Frontal cortex (tissue), 4 donors: ENCODE measurements at places on chromosomes 12 and 14.

DNA sequence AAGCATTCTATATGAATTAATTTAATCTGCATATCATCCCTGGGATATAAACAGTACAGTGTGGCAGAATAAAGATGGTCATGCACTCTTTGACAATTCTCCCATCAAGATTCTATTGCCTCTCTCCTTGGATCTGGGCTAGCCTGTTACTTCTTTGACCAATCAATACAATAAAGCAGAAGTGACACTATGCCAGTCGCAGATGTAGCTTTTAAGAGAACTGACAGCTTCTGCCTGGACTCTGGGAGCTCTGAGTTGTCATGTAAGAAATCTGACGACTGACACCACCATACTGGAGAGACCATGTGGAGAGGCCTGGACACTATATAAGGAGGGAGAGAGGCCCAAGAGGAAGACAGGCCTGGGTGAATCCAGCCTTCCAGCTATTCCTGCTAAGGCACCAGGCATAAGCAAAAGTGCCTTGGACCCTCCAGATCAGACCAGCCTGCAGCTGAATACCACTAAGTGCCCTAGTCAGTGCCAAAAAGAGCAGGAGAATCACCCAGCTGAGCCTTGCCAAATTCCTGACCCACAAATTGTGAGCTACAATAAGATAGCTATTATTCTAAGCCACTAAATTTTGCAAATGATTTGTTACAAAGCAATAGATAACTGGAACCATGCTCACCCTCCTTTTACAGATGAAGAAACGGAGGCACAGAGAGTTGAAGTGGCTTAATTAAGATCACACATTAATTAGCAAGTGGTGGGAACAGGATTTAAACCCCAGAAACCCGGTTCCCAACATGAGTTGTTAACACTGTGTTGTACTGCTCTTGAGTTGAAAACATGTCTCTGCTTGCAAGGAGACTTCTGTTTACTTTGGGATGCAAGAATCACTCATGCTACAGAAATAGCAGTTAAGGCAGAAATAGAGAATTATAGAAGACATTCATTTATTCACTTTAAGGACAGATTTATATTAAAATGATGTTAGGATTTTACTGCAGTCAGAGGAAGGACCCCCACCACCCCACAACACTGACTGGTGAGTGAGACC, 84.6 kb downstream of the RIN3 start:
- no peak for DNase-seq

- no peak for DNase-seq
These were observed 86.3 kb downstream of the PLCZ1 start for GRCh38 chr12:18651525-18651924.

DNA sequence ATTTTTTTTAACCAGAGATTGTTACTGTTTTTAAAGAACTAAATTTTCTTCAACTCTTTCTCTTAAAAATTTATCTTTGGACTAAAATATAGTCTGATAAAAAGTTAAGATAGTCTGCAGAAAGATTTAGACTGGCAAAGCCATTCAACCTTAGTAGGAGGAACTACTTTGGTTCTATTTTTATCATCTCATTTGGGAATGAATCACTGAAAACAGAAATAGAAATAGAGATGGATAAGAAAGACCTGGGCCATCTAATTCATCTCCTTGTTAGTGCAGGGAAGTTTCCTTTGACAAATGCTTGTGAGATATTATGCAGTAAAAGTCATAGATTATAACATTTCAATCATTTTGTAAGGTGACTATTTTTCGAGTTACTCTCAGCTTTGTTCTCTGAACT, 263.2 kb upstream of the NPAS3 start:
- no peak for DNase-seq

DNA sequence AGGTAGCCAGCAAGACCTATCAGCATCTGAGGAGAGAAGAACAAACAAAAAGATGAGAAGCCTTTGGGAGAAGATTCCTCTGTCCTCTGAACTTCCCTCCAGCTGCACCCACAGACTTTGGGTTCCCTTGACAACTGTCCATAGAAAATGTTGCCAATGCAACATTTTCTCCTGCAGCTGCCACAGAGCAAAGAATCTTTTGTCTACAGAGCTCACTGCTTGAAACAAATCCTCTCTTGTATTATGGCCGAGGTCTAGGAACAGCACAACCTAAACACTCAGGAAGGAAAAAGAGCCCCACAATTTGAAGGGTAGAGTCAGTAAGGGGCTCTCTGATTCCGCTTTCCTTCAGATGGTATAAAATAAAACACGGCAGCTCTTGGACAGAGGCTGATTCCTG, 14.3 kb downstream of the POMT2 start:
- DNase-seq = no peak

DNA sequence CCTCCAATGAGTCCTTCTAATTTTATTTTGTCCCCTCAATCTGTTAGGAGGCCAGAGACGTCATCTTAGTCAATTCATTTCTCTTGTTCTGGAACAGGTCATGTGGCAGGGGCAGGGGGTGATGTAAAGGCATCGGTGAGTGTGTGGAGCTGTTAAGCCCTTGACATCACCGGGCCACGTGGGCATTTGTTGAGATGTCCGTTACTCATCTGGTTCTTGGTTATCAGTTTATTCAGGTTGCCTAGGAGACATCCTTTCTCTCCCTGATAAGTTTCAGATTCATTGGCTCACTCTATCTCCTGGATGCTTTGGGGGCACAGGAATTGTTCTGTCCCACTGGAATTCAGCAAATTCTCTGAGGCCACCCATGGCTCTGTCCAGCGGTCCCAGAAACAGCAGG, 33.6 kb upstream of the SEL1L start:
- DNase-seq = no peak

DNA sequence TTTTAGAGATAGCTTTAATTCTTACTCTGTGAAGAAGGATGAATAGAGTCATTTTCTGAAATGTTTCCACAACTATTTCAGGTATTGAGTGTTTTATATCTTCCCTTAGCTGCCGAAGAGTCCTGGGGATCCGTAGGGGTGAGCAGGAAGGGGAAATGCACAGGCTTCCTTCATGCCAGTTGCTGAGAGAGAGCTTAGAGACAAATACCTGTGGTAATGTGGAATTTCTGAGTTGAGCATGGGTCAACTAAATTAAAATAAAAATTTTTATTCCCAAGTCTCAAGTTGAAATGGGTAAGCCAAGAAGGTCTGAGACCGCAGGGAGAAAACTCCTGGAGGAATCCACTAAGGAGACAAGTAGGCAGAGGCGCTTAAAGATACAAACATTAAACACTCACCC, 185.7 kb downstream of the DAD1 start:
- DNase-seq = no peak

DNA sequence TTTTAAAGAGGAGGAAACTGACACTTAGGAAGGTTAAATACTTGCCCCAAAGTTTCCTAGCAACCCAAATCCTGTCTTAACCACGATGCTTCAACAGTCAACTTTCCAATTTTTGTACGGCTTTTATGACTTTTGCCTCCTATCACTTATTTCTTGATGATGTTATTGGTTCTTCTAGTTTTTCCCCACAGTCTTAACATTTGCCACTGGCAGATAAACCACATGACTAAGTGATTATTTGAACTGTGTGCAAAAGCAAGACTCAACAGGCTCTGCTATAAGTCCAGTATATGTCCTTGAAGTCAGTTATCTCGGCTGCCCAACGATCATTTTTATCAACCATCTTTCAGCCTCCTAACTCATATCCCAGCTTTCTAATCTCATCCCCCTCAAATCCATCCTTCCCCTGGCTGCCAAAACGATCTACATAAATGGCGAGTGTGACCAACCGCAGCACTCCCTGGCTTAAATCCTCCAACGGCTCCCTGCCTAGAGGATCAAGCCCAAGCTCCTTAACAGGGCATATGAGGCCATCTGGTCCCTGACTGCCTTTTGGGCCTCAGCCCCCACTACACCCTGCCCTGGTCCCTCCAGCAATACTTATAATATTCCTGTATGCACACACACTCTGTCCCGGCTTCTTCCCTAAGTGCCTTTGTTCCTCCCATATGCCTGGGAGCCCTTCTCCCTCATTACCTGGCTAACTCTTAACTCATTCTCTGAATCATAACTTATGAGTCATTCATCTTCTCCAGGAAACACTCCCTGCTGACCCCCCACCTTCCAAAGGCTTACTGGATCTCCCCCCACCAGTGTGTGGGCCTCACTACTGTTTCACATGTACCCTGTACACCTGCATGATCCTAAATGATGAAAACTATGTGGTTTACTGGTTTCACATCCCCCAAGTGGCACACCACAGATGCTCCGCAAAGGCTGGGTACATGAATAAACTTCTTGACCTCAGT, 8.8 kb downstream of the VPS37B start:
- no peak for DNase-seq

GRCh38 chr14:34837801-34838322, 37.3 kb downstream of the BAZ1A start:
- DNase-seq = no peak

- no peak for DNase-seq
These were observed 4.7 kb downstream of the TMBIM4 start for GRCh38 chr12:66165141-66165540.

- DNase-seq = no peak
These were observed 166.0 kb upstream of the NOS1 start for GRCh38 chr12:117527479-117527855.

DNA sequence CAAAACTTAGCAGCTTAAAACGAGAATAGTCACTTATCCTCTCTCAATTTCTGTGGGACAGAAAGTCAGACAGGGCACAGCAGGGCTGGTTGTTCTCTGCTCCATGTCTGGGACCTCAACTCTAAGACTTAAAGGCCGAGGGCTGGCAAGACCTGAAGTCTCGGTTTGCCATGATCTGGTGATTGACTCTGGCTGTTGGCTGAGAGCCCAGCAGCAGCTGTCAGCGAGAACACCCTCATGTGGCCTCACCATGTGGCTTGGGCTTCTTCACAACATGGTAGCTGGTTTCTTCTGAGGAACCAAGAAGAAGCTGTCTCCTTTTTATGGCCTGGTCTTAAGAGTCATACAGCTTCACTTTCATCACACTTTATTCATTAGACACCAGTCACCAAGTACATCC, 1.7 kb upstream of the VASH1 start:
- no peak for DNase-seq

DNA sequence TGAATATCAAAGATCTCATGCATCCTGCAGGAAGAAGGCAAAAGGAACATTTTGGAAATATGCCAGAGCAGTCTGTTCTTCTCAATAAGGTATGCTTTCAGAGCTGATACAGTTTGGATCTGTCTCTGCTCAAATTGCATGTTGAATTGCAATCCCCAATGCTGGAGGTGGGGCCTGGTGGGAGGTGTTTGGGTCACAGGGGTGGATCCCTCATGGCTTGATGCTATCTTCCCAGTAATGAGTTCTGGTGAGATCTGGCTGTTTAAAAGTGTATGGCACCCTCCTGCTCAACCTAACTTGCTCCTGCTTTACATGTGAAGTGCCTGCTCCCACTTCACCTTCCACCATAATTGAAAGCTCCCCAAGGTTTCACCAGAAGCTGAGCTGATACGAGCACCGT, 76.6 kb downstream of the RIN3 start:
- DNase-seq = no peak

DNA sequence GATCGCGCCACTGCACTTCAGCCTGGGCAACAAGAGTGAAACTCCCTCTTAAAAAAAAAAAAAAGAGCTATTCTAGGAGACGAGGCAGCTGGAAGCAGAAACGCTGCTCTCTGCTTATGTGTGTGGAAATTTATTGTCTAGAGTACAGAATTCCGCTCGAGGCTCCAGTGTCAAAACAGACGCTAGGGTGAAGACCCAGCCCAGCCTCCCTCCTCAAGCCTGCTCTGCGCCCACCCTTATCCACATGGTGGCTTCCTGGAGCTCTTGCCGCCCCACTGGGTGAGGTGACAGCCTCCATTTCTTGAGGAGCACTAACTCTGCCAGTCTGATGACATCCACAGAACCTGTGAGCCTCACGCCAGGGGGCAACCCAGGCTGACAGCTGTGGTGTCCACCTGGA, 49.5 kb upstream of the DLK1 start:
- DNase-seq = no peak

GRCh38 chr14:64680013-64680713, 24.1 kb upstream of the PLEKHG3 start:
- DNase-seq = no peak

DNA sequence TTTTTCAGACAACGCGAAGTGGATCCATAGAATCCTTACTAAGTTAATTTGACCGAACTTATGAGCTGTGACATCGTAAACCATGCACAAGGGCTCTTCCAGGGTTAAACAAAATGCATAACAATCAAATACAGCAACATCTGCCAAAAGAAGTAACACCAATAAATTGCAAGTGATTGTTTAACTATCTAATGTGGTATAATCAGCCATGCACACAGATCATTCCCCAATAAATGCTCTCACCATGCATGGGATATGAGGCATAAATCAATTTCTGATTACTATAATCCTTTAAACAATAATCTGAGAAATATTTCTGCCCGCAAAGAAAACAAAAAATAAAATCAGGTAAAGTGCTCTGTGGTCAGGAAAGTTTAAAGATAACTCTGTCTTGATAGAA, 7.7 kb upstream of the PLEKHG7 start:
- DNase-seq = no peak

GRCh38 chr12:54561164-54561563, 11.8 kb downstream of the PDE1B start:
- DNase-seq = no peak

DNA sequence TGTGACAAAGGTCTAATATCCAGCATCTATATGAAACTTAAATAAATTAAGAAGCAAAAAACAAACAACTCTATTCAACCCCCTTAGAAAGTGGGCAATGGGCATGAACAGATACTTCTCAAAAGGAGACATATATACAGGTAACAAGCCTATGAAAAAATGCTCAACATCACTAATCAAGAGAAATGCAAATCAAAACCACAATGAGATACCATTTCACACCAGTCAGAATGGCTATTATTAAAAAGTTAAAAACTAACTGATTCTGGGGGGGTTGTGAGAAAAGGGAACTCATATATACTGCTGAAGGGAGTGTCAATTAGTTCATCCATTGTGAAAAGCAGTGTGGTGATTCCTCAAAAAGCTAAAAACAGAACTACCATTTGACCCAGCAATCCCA, 198.9 kb downstream of the BMP4 start:
- no peak for DNase-seq
